Stimulated activated CD8-positive, alpha-beta memory T cell treated with anti-CD3 and anti-CD28 coated beads, Interleukin-7, amount 100 ng/mL, for 1 hour (primary cell): ENCODE measurements at places on chromosomes 16 and 17.

DNA sequence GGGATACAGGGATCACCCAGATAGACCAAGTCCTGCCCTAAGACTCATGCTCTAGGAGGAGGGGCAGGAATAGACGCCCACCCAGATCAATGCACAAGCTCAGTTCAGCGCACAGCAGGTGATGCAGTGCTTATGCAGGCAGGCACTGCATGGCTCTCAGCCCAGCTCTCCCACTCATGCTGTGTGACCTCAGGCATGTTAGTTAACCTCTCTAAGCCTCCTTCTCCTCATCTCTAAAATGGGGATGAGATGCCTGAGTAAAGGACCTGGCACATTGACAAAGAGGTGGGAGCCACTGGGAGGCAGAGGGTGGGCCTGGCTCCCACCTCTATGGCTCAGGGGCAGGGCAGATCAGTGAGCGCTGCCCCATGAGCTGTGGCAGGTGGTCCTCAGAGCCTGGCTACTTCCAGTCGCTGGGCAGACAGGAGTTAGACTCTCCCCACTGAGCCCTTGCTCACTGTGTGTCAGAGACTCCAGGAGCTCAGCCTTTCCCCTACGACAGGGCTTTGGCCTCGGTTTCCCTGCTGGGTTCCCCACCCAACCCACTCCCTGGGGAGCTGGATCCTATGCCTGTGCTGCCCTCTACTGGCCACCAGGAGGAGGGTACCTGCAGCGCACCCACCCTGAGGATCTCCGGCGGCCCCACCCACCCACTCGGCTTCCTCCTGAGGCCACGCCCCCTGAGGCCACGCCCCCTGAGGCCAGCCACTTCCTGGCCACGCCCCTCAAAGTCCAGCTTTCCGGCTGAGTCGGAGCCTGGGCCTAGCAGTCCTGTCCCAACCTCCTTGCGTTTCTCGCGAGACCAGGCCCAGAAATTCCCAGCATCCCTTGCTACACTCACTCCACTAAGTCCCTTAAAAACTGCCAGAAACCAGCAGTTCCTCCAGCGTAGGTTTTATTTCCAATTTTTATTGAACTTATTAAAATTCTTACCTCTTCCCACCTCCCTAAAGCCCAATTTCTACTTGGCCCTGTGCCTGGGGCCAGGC, 196.1 kb downstream of the GSG1L start:
- no peak for DNase-seq

- no peak for DNase-seq
Measured at GRCh38 chr16:86101137-86101896, 202.4 kb downstream of the IRF8 start.

GRCh38 chr16:86508947-86509758, 1.2 kb upstream of the FOXF1 start:
- no peak for DNase-seq

- DNase-seq, result no peak
Measured at GRCh38 chr16:24685539-24686432, 43.7 kb upstream of the TNRC6A start.

- no peak for DNase-seq
Measured at GRCh38 chr17:21239680-21240368, 13.4 kb downstream of the NATD1 start.

- DNase-seq, result no peak
Measured at GRCh38 chr16:86986809-86987487, 330.2 kb downstream of the C16orf95 start.

GRCh38 chr17:74526681-74527080, 4.6 kb downstream of the CD300LB start:
- DNase-seq, result no peak
